ENCODE measurements at places on chromosomes 1 and 21.

- no peak for DNase-seq
These were observed 88.8 kb downstream of the MRPL39 start for GRCh38 chr21:25518491-25518911.

DNA sequence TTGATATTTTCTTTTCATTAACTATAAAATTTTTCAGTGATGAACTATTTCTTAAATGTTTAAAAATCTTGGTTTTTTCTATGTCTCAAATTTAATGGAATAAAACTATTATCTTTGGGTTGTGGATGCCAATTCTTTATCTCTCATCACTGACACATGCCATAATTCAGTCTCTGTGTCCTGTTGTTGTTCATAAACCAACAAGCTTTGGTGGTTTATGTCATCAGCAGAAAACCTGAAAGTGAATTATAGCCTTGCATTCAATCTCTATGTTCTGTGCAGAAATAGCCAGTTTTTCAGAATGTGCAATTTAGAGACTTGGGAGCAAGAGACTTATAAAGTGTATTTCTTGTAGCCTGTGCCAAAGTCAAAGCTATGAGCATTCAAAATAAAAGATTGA lies 462.6 kb upstream of the ADGRL4 start:
- DNase-seq, result no peak

DNA sequence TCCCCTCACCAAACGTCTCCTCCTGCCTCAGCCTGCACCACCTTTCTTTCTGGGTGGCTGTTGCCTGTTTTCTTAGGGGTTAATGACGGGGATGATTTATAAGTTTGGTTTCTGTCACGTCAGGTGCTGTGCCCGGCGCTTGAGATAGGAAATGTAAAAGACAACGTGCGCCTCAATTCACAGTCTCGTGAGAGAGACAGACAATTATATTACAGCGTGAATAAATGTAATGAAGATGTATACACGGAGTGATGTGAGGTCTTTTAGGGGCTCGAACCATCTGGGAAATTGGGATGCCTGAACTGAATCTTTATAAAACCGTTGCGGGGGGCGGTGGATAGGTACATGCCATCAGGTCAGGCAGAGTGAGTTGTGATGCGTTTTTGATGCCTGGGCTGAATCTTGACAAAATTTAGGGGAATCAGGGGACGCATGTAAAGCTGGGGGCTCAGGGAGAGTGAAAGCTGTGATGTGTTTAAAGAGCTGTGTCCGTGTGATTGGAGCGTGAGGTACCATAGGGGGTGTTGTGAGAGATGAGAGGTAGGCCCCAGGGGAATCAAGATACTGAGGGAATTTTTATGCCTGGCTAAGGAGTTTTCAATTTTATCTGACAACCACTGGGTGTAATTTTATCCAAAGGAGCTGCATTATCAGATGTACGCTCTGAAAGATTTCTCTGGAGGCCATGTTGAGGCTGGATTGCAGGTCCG lies 831 bp downstream of the TIPRL start:
- peak; percentile 26 for DNase-seq

DNA sequence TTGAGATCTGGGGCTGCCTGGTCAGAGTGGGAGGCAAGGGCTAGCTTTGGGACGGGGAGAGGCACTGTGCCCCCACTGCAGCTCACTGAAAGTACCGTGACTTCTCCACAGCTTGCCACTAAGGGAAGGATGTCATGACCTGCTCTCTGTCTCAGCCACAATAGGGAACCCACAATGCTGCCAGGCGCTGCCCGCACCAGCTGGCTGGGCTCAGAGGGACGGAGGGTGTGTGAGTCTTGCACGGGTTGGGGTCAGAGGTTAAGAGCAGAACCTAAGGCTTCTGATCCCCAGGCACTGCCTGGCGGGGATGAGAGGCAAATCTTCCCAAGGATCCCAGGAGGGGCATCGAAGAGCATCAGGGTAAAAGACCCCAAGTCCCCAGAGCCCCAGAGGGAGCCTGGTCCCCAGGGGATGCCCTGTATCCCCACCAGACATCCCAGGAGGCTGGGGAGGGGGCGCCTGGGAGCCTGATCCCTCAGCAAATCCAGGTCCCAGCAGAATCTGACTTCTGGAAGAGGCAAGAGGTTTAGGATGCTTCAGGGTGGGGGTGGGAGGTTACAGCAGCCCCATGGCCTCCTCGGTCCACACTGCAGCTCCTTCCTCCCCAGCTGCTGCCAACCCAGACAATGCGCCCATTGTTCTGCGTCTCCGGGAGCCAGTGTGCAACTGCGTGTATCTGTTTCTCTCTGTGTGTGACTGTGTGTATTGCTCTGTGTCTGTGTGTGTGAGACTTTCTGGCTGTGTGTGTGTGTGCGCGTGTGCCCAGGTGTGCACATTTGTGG lies 2.0 kb upstream of the MARCKSL1 start:
- no peak for DNase-seq

GRCh38 chr21:37670883-37671282 lies 245.4 kb downstream of the KCNJ6 start:
- no peak for DNase-seq

GRCh38 chr1:84998642-84999280 lies 1.8 kb upstream of the MCOLN2 start:
- DNase-seq, result no peak

DNA sequence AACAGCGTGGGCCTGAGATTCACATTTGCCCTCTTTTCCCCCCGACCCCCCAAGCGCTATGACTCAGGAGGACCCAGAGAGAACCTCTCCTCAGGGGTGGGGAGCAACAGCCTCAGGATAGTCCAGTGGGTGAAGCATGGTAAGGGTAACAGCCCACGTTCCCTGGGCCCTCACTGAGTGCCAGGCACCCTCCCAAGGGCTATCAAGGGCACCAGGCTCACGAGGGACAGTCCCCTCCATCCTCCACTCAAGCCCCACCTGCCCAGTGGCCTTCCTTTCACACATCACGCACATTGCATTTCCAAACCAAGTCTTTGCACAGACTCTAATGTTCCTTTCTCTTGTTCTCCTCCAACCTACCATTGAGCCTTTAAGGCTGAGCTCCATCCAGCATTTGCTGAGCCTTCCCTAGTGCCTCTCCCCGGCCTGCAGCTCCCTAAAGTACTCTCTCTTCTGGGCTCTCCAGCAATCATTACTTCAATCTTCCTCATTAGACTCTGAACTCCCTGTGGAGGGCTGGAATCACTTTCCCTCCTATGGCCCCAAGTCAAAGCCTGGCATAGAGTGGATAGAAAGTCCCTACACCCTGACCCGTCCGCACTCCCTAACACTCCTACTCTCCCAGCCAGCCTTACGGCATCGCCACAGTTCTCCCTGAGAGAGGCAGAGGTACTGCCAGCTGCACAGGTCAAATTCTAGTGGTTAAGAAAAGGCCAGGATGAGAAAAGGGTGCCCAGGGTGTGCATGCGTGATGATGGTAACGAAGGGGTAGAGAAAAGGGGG lies 1.0 kb downstream of the AKR7A2 start:
- peak; percentile 21 for DNase-seq

DNA sequence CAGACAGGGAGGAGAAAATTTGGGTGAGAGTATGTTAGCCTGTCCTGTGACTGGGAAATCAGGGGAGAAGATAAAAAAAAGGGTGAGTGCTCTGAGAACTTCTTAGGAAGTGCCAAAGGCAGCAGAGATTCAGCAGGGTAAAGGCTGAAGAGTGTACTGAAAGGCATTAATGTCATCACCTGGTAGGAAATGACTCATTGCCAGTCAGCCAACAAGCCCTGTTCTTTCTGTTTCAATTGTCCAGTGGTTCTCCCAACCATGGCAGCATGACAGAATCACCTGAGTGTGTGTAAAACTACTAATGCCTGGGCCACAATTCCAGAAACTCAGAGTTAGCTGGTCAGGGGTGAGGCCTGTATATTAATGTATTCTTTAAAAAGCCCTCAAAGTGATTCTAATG lies 83.5 kb downstream of the INTS7 start:
- DNase-seq, result no peak

GRCh38 chr1:47643306-47644211 lies 205.7 kb downstream of the FOXD2 start:
- DNase-seq, result no peak

- DNase-seq, result no peak
These were observed 12.8 kb downstream of the TMCC2 start for GRCh38 chr1:205240569-205240968.

GRCh38 chr1:205066141-205066818 lies 18.0 kb downstream of the TMEM81 start:
- no peak for DNase-seq

DNA sequence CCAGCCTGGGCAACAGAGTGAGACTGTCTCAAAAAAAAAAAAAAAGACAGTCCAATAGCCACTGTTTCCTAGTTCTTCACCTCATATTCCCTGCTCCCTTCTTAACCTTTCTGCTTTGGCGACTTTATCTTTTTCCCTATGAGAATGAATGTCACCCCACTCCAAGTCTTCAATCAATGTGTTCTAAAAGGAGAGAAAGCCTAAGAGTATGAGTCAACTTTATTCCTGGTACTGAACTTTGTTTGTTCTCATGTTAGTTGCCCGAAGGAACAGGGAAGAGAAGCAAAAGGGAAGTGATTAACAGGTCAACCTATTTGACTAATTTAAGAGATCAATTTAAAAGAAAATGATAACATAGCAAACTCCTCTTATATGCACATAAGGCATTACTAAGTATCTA lies 39.9 kb upstream of the SLC16A1 start:
- no peak for DNase-seq

DNA sequence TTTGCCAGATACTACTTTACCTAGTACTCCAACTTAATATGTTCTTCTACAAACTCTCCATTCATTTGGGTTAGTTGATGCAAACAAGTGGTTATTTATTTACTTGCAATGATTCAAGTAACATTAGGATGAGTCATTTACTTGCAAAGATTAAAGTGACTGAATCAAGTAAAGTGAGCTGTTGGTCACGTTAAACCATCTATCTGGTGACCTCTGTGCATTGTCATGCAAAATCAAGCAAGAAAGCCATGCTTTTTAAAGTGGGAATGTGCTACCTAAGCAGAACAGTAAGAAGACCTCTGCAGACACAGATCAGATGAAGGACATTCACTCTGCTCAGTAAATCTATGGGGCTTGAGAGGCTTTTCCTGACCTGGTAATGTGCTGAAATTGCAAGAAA lies 254.7 kb downstream of the LRRIQ3 start:
- no peak for DNase-seq

DNA sequence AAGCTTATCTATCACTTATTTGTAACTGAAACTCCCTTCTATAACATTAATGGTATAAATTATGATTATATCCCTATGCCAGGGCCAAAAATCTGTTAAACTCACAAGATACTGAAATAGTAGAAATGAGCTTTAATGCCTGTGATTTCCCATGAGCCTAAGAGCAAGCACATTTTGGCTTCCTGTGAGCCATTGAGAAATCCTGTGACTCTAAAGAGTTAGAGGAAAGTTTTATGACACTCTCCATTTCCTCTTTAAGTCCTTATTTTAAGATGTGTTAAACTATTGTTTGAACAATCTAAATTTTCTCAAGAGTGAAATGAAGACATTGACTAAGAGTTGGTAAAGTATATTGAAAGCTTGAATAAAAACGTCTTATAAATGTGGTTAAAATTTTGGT lies 45.6 kb downstream of the SUCO start:
- no peak for DNase-seq

DNA sequence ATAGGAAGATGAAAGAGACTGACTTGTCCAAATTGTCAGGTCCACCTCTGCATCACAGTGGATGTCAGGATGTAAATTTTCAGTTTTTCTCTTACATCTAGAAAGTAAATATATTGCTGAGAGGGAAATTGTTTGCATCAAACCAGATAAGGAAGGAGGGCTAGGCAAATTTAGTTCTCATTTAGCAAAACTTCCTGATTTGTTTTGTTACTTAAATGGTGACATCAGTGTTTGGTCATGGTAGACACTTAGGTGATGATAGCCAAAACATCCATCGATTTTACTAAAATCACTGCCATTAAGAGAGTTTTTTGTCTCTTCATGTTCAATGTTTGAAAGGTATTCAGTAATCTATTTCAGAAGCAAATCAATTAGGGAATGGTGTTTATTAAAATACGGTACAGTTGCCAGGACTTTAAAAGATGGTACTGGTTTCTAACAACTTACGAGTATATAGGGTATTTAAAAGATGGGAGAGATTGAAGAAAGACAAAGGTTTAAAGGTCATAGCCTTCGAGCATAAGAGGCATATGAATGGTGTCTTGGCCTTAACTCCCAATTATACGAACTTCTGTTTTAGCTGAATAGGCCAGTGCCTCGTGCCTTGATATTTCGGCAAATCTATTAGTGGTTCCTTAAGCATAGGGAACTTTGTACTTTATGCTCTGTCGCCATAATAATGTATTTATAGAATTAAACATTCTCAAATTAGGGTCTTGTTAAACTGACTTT lies 3.0 kb downstream of the IER5 start:
- DNase-seq, result no peak

DNA sequence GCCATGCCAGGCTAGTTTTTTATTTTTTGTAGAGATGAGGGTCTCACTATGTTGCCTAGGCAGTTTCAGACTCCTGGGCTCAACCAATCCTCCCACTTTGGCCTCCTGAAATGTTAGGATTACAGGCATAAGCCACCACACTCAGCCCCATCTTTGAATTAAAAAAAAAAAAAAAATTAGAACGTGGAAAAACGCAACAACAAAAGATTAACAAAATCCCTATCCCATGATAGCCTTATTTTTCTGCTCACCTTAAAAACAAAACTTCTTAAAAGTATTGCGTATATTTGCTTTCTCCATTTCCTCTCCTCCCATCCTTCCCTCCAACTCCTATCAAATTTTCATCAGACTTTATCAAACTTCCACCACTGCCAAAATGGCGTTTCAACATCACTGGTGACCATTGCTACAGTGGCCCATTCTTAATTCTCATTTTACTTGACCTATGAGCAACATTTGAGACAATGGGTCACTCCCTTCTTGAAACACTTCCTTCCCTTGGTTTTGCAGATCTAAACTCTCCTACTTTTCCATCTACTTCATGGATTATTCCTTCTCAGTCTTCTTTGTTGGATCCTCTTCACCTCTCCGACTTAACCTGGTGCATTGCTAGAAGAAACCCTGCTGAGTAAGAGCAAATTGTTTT lies 579 bp upstream of the ZNF684 start:
- peak; percentile 18 for DNase-seq

GRCh38 chr1:79373481-79374125 lies 367.1 kb upstream of the ADGRL4 start:
- no peak for DNase-seq

GRCh38 chr1:216723274-216723780 lies at the start of gene ESRRG:
TSS of gene ESRRG (minus strand) at chr1:216723429. CDS start at chr1:216723299, 130 bp downstream.
- DNase-seq, result peak; percentile 60

- DNase-seq, result no peak
These were observed 25.6 kb upstream of the PRDM2 start for GRCh38 chr1:13674377-13674776.

- no peak for DNase-seq
These were observed 165.6 kb downstream of the USP25 start for GRCh38 chr21:15895142-15896106.

DNA sequence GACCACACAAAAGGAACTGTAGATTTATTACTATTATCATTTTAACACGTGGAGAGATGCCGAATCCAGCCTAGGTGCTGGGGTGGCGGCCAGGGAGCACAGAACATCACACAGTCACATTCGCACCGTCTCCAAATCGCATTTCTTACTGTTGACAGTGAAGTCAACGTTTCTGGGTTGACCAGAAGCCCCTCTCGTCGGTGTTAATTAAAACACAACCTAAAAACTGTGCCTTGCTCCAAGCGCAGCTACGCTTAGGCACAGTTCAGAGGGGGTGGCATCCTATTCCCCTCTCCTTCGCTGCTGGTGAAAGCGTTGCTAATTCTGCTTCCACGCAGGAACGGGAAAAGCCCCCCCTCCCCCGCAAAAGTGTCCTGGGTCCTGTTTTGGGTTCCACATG lies 4.1 kb downstream of the RIPK4 start:
- DNase-seq, result no peak

- no peak for DNase-seq
These were observed 5.6 kb upstream of the AHCYL1 start for GRCh38 chr1:109978761-109979488.

- DNase-seq, result no peak
These were observed 14.7 kb downstream of the MDM4 start for GRCh38 chr1:204530932-204531331.

Measured in HEK293T (cell line).